ENCODE measurements at places on chromosomes 7 and 10.

- no peak for DNase-seq
These were observed 98.2 kb downstream of the PRPF18 start for GRCh38 chr10:13684806-13685482.

DNA sequence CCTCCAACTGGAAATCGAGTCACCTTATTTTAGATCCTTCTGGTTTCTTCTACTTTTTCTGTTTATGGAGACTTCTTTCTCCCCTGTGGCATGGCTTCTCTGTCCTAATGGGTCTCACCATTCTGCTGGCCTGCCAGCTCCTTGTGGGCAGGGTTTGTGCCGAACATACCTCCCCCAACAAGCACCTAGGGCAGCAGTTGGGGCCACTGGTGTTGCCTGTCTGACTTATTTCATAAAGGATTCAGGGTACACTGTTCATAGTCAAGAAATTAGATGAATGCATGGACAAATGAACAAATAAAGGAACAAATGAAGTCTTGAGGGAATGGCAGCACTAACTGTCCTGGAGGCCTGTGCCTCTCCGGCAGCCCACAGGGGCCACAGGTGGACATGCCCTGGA lies 55.6 kb upstream of the DOCK1 start:
- no peak for DNase-seq

DNA sequence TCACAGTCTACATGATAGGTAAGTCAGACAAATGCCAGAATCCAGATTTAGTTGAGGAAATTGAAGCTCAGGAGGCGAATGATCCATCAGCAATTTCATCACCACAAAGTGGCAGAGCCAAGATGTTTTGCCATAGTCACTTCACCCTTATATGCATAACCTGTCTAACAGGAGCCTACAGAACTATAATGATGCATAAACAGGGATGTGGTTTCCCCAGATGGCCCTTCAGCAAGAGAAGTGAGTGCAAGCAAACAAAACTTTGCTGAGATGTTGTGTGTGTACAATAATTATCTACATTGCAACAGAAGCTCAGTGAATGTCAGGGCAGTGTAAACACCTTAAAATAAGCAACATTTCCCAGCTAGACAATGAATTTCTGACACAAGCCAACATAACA lies 28.6 kb downstream of the PON3 start:
- DNase-seq = no peak

DNA sequence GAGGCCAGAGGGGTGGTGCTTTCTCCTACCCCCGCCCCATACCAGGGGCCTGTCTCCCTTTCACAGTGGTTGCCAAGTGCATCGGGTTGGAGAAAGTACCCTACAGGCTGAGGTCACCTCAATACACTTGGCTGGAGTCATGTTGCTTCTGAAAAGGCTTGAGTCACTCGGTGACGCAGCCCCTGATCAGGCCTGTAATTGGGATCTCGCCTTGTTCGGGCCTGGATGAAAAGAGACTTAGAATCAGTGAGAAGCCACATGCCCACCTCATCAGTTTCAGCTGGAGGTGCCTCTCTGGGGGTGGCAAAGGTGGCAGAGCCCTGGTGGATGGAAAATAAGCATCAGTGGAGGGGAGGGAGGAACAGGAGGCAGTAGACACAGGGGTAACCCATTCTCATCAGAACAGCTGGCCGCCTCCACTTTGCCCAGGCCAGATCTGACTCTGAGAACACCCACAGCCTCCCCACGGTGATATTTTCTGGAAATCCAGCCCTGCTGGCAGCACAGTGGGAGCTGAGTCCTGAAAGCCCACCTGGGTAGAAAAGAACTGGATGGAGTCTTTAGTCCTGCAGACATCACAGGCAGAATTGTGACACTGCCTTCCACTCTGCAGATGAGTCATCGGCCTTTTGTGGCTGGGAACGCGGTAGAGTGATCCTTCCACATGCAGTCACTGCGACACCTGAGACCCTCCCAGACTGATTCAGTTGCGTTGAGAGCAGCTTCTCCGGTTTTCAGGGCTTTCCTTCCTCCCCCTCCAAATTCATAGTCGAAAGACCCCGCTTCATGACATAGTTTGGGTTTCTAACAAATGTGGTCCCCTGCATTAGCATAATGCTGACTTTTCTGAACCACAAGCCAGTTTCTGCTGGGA lies 108.0 kb downstream of the GRK5 start:
- DNase-seq = no peak

- no peak for DNase-seq
These were observed 1.3 kb downstream of the KAZALD1 start for GRCh38 chr10:101063050-101063525.

DNA sequence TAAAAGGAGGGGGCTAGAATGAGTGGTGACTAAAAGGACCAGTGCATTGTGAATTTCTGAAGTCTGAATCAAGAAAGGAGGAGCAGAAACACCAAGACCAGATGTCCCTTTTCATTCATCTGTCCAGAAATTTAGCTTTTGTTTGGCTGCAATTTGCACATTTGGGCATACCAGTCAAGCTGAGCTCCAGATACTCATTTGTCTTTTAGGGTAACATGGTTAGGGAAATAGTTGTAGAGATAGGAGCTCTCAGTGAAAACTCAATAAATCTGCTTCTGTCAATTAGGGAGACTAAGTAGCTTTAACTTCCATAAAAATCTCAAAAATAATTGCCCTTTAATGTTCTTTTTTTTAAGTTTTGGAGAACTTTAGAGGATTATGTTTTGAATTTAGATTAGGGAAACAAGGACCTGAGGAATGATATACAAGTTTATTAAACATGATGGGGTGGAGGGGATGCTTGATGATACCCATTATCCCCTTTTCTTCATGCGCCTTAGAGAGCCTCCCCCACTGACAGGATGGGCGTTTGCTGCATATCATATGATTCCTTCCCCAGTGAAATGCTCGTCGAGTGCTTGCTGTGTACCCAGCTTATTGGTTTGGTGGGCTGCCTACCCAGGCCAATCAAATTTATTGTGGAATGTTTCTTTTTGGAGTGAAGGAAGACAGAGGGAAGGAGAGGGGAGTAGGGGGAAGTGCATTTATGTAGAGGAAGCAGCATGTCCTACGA lies 50.7 kb upstream of the RPA3 start:
- DNase-seq = no peak

Measured in anterior cingulate cortex (tissue), 58 donors.